ENCODE measurements at places on chromosomes 11 and 22.
A peak's percentile ranks its signal among the peaks of the same experiment; 100 is the strongest.

- DNase-seq: no peak
Measured at GRCh38 chr11:123065621-123066020, 3.7 kb upstream of the HSPA8 start.

- DNase-seq: peak; percentile 47
Measured at GRCh38 chr11:123020968-123021367, 39.3 kb upstream of the BSX start.

DNA sequence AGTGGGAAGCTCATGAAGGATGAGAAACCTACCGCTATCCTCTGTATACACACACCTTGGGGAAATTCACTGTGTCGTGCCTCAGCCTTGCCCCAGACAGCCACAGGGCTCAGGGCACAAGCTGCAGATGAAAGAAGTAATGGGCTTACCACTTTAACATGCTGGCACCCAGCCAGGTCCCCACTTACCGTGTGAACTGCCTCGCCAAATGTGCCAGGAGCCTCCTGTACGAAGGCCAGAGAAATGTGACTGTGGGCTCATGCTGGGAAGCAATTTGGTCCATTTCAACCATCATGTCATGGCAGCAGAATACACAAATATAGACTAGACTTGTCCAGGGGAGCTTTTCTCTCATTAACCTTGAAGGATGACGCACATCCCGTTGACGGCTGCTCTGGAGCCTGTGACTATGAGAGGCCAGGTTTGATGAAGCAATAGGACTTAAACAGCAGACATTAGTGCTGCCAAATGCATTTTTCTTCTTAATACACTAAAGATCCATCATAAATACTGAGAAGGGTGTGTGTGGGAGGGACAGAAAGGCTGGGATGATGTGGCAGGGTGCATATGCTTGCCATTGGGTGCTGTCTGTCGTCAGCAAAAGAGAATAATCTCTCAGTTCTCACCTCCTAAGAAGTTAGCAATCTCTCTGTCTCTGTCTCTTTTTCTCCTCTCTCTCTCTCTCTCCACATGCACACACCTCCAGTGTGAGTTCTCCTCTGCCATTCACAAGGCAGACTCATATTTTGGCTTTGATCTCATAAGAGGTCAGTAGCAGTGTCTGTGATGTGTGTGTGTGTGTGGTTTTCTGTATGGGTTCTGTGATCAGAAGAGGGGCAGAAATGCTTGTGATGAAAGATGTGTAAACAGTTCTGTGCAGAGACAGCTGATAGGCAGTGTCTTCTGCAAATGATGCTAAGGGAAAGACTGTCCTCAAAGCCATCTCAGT, 142.4 kb downstream of the KIRREL3 start:
- peak; percentile 97 for DNase-seq

- DNase-seq: no peak
Measured at GRCh38 chr11:111166598-111166997, 78.9 kb upstream of the POU2AF2 start.

GRCh38 chr22:39567135-39567946, 3.2 kb upstream of the CACNA1I start:
- DNase-seq: no peak

GRCh38 chr11:45937916-45938315, 15.5 kb downstream of the LARGE2 start:
- no peak for DNase-seq

DNA sequence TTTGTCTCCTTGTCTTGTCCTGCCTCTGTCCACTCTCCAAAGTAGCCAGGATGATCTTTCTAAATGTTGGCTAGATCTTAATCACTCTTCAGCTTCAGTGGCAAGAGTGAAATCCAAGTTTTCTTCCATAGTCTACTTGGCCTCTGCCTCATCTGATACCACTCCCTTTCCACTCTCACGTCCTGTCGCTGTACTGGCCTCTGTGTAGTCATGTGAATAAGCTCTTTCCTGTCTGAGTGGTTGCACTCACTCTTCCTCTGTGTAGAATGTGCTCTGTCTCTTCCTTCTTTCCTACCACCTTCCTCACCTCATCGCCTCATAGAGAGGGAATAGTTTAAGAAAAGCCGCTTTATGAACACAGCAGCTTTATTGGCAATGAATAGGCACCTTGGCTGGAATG, 86.5 kb downstream of the WNT11 start:
- no peak for DNase-seq
